ENCODE measurements at places on chromosomes 4 and X.

DNA sequence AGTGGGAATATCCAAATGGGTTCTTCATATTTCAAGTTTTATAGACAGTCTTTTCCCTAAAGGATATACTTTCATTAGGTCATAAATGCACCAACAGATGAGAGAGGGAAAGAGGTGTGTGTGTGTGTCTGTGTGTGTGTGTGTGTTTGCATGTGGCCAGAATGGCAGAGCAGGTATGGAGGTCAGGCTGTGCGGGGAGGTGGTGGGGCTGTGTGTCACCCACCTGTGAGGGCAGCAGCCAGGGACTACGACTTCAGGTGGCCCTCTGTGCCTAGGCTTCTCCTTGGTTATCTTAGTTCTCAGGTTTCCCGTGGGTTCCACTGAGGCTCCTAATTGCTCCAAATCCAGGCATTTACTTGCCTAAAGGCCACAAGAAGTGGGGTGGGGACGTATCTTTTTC is 14.6 kb downstream of the HAND2 start:
- no peak overlapping the region for H3K27ac ChIP-seq
- no peaks in the 10 kb centered on the region for H3K36me3 ChIP-seq
- no peak overlapping the region for H3K4me3 ChIP-seq
- DNase-seq, result no peak
- peaks cover 97% of the 10 kb centered on the region for H3K27me3 ChIP-seq

GRCh38 chr4:183834252-183834651 is 70.9 kb upstream of the STOX2 start:
- H3K27ac ChIP-seq, result no peak overlapping the region
- DNase-seq, result no peak
- H3K36me3 ChIP-seq, result no peaks in the 10 kb centered on the region
- no peak overlapping the region for H3K4me3 ChIP-seq
- no peaks in the 10 kb centered on the region for H3K27me3 ChIP-seq
- peaks cover 33% of the 10 kb centered on the region for H3K4me1 ChIP-seq

DNA sequence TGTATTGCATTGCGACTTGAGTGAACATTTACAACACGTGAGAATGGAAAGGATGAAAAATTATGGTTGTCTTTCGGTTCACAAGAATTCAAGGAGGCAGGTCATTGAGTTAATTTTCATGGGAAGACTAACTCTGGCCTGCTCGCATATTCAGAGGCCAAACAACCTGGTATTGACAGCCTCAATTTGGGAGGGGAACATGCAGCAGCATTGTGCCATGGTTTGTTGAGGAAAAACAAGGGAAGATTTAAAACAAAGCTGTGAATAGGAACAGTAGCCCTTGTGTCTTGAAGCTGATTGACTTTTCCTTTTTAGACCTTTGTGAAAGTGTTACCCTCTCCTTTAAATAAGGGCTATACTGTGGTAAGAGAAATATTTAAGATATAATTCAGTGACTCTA is 31.9 kb downstream of the FAT4 start:
- DNase-seq, result no peak
- H3K27me3 ChIP-seq, result no peaks in the 10 kb centered on the region
- H3K4me3 ChIP-seq, result no peak overlapping the region
- no peaks in the 10 kb centered on the region for H3K36me3 ChIP-seq
- H3K4me1 ChIP-seq, result no peaks in the 10 kb centered on the region

DNA sequence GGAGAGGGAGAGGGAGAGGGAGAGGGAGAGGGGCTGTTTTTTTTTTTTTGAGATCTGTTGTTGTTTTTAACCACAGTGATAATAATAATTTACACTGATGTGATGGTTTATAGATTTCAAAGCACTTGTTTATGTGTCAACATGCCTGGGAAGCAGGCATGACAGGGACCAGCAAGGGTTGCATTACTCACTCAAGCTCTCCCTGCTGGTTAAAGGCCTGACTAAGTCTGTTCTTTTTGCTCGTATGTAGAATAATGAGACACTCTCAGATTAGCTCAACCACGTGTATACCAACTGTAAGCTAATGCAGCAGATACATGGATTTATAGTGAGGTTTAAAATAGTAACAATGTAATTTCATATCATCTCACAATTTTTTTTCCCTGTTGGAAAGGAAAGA is 134.6 kb upstream of the BOD1L1 start:
- no peak overlapping the region for H3K27ac ChIP-seq
- H3K4me3 ChIP-seq, result no peak overlapping the region
- no peaks in the 10 kb centered on the region for H3K36me3 ChIP-seq
- no peaks in the 10 kb centered on the region for H3K27me3 ChIP-seq

DNA sequence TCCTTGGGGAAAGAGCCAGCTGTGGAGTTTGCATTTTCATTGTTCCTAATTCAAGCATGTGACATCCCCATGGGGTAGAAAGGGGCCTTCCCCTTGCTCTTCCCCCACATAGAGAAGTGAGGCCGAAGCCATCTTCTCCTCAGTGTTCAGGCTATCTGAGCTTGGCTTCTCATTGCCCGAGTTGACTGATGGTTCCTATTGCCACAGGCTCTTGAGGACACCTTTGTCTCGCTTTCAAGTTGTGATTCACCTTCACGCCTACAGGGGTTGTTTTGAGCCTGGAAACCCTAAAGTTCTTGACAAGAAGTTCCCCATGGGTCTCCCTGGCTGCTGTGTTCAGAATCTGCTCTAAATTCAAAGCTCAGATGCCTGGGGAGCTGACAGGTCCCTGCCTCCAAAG is 25.0 kb downstream of the CCNQ start:
- DNase-seq, result no peak
- no peaks in the 10 kb centered on the region for H3K4me1 ChIP-seq
- H3K4me3 ChIP-seq, result no peak overlapping the region
- no peaks in the 10 kb centered on the region for H3K36me3 ChIP-seq

DNA sequence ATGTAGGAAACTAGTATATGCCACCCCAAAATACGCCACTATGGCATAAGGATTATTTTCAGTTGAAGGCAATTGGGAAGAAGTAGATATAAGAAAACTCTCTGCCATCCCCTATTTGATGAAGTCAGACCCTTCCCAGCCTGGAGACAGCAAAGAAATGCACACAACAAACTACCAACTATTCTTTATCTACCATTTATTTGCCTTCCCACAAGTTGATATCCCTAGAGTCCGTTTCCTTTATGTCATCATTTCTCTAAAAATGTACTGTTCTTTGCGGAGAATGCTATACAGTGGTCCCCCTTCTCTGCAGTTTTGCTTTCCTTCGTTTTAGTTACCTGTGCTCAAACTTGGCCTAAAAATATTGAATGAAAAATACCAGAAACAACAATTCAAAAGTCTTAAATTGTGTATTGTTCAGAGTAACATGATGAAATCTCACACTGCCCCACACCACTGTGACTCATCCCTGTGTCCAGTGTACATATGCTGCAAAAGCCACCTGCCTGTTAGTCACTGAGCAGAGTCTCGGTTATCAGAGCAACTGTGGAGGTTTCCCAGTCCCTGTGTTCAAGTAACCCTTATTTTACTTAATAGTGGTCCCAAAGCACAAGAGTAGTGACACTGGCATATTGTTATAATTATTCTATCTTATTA is 152.3 kb downstream of the WDFY3 start:
- H3K27me3 ChIP-seq, result no peaks in the 10 kb centered on the region
- no peak overlapping the region for H3K4me3 ChIP-seq
- DNase-seq, result no peak
- no peak overlapping the region for H3K27ac ChIP-seq
- H3K36me3 ChIP-seq, result peaks cover 43% of the 10 kb centered on the region

- no peaks in the 10 kb centered on the region for H3K36me3 ChIP-seq
- peaks cover 20% of the 10 kb centered on the region for H3K4me1 ChIP-seq
- H3K4me3 ChIP-seq, result no peak overlapping the region
- no peaks in the 10 kb centered on the region for H3K27me3 ChIP-seq
- H3K27ac ChIP-seq, result no peak overlapping the region
- no peak for DNase-seq
These were observed 4.0 kb downstream of the MFAP3L start for GRCh38 chr4:170022211-170022610.

- H3K36me3 ChIP-seq, result no peaks in the 10 kb centered on the region
- no peaks in the 10 kb centered on the region for H3K27me3 ChIP-seq
- H3K4me3 ChIP-seq, result no peak overlapping the region
- H3K27ac ChIP-seq, result no peak overlapping the region
- no peaks in the 10 kb centered on the region for H3K4me1 ChIP-seq
These were observed 633.9 kb upstream of the CPEB2 start for GRCh38 chr4:14368391-14368790.

DNA sequence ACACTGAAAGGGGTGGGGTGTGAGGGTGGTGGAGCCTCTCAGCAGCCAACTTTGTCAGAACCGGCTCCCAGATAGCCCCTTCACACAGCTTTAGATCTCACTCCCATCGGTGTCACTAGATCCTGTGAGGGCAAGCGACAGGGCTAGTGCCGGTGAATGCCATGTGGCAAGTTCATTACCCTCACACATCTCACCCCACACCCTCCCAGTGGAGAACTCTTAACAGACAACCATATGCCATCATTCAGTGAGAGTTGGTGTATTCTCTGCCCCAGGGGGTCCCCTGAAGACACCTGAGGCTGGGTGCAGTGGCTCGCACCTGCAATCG is 15.3 kb downstream of the SEPTIN6 start:
- H3K4me1 ChIP-seq, result no peaks in the 10 kb centered on the region
- H3K4me3 ChIP-seq, result no peak overlapping the region
- H3K27me3 ChIP-seq, result no peaks in the 10 kb centered on the region
- H3K27ac ChIP-seq, result no peak overlapping the region
- H3K36me3 ChIP-seq, result no peaks in the 10 kb centered on the region

- no peaks in the 10 kb centered on the region for H3K27me3 ChIP-seq
- DNase-seq, result no peak
- H3K4me3 ChIP-seq, result no peak overlapping the region
- H3K27ac ChIP-seq, result no peak overlapping the region
- no peaks in the 10 kb centered on the region for H3K4me1 ChIP-seq
These were observed 20.5 kb downstream of the SEL1L3 start for GRCh38 chr4:25842229-25842845.

- no peaks in the 10 kb centered on the region for H3K27me3 ChIP-seq
- H3K36me3 ChIP-seq, result no peaks in the 10 kb centered on the region
- DNase-seq, result no peak
- no peaks in the 10 kb centered on the region for H3K4me1 ChIP-seq
- H3K4me3 ChIP-seq, result no peak overlapping the region
These were observed 72.5 kb upstream of the GRXCR1 start for GRCh38 chr4:42819863-42820514.

DNA sequence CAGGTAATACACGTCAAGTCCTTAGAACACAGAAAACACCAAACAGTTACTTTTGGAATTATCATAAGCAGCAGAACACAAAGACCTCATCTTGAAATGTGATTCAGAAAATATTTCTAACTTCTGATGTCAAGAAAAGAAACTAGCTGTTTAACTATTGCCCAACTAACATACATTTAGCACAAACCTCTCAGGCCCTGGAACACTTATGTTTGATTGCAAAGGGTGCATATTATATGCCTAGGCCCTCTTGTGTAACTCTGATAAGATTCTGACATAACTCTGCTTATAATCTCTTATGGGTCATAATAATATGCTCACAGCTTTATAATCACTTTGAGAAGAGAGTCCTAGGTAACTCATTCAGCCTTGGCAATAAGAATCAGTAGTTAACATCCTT is 62.6 kb downstream of the TBC1D9 start:
- no peaks in the 10 kb centered on the region for H3K36me3 ChIP-seq
- DNase-seq, result no peak
- no peak overlapping the region for H3K27ac ChIP-seq
- H3K27me3 ChIP-seq, result no peaks in the 10 kb centered on the region
- H3K4me3 ChIP-seq, result no peak overlapping the region
- H3K4me1 ChIP-seq, result peaks cover 9% of the 10 kb centered on the region

DNA sequence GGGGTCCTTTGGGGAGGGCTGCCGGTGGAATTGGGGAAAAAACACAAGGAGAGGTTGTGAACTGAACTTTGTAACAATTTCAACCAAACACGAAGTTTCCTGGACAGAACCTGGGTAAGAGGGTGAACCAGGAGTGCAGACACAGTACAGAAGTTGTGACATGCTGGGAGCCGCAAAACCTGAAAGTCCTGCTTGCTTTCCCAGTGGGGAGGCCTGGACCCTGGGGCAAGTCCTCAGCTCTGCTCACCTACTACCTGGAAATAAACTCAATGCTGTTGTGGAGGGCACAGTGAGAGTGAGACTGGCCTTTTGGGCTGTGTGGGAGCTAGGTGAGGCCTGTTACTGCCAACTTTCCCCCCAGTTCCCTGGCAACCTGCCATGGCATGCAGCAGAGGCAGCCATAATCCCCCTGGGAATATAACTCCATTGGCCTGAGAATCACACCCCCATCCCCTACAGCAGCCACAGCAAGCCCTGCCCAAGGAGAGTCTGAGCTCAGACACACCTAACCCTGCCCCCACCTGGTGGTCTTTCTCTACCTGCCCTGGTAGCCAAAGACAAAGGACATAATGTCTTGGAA is 162.8 kb downstream of the THOC2 start:
- no peaks in the 10 kb centered on the region for H3K36me3 ChIP-seq
- H3K4me1 ChIP-seq, result no peaks in the 10 kb centered on the region
- no peak for DNase-seq
- no peak overlapping the region for H3K27ac ChIP-seq
- no peak overlapping the region for H3K4me3 ChIP-seq
- no peaks in the 10 kb centered on the region for H3K27me3 ChIP-seq

DNA sequence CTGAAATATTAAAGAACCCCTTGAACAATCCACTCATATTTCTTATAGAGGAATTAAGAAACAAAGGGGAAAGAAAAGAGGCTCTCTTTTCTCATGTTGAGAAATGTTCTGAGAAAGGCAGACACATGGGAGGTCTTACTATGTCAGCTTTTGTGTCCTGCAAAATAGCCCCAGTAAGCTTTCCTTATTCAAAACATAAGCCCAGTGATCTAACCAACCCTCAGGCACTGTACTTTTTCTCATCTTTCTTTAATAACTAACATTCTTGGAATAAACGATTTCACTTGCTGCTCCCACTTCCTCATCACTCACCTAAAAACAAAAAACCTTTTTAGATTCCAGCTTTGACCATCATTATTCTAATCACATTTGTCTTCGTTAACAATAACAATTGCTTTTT is 115.9 kb downstream of the GLRA3 start:
- H3K4me3 ChIP-seq, result no peak overlapping the region
- H3K27me3 ChIP-seq, result no peaks in the 10 kb centered on the region
- DNase-seq, result no peak
- peaks cover 7% of the 10 kb centered on the region for H3K4me1 ChIP-seq
- no peak overlapping the region for H3K27ac ChIP-seq

DNA sequence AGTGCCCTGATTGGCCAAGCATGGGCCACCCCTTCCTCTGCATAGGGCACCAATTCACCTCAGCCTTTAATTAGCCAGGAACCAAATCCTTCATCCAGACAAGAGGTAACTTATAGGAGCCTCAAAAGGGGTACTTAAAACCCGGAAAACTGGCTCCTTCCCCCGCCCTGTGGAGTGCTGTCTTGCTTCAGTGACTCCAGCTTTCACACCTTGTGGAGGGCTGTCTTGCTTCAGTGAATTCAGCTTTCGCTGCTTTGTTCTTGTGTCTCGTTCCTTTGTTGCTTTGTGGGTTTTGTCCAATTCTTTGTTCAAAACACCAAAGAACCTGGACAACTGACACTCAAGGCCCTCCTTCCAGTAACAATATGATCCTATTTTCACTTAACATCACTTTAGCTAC is 82.2 kb upstream of the FRG1 start:
- no peaks in the 10 kb centered on the region for H3K27me3 ChIP-seq
- H3K4me3 ChIP-seq, result no peak overlapping the region
- no peaks in the 10 kb centered on the region for H3K36me3 ChIP-seq

- DNase-seq, result no peak
- H3K4me3 ChIP-seq, result peak overlapping the region; percentile 42
- H3K27ac ChIP-seq, result no peak overlapping the region
- H3K4me1 ChIP-seq, result peaks cover 13% of the 10 kb centered on the region
- no peaks in the 10 kb centered on the region for H3K36me3 ChIP-seq
These were observed 15.5 kb downstream of the MCF2 start for GRCh38 chrX:139692506-139692849.

Data from suprapubic skin (tissue), 4 donors.